NCI-H1417 (cell line): ENCODE measurements at places on chromosomes 3 and 15.

GRCh38 chr3:14130707-14131106 lies 5.9 kb downstream of the TMEM43 start:
- no peak for DNase-seq

DNA sequence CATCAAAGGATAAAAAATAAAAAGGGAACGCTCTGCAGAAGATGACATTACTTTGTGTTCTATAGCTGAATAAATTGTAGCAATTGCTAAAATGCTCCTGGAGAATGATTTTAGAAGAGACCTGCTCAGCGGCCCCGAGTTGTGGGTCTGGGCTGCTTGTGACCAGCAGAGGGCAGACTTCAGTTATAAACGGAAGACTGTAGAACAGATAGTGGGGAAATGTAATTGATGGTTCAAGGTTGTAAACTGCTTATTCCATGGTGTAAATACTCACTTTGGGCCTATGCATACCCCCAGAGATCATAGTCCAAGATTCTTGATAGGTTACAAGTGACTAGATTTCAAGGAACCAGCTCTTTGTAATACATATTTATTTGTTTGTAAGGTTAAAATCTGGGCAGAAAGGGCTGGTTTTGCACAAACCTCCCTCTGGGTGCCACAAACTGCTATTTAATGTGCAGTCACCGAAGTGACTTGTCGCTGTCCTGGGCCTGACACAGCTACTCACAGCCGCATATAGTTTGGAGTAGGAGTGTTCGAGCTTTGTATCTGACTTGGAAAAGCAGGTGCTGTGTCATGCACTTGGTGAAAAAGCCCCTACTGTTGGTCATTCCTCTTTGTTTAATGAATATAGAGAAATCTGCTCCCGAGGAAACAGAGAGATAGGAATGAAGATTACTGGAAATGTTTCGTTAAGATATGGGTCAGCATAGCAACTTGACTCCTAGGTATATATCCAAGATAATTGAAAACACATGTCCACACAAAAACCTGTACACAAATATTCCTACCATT lies 34.7 kb upstream of the NDUFB4 start:
- peak; percentile 68 for DNase-seq

- DNase-seq = no peak
Observed at GRCh38 chr3:191401775-191402357, 59.1 kb upstream of the PYDC2 start.

GRCh38 chr3:191005790-191006189 lies 143.3 kb upstream of the GMNC start:
- DNase-seq = no peak

- DNase-seq = no peak
Observed at GRCh38 chr3:101102678-101103296, 109.6 kb upstream of the ABI3BP start.

DNA sequence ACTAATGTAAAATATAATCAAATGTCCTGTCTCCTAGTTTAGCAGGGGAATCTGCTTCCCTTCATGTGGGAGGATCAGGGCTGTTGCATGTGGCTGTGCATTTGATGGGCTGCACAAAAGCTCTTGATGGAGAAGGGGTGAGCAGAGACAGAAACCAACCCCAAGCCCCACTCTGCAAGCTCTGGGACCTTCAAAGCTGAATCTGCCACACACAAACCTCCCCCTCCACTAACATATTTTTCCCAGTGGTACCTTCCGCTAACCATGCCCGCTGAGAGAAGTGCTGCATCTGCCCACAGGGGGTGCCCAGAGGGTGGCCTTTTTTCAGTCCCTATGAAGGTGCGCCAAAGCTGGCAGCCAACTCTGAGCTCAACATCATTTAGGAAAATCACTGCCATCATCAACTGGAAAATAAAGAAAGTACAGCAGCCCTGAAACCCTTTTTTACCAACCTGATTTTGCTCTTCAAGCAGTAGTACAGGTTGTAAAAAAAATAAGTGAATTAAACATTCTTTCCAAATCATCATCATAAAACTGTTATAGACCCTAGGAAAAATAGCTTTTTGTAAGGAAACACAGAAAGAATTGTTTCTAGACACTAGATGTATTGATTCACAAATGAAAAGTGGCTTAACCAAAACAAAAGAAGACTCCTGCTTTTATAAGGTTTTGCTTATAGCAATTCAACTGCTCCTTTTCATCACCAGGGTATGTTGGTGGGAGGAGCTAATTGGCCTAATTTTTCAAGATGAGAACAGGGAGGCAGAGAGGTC lies 97.0 kb downstream of the HHLA2 start:
- DNase-seq = peak; percentile 15

DNA sequence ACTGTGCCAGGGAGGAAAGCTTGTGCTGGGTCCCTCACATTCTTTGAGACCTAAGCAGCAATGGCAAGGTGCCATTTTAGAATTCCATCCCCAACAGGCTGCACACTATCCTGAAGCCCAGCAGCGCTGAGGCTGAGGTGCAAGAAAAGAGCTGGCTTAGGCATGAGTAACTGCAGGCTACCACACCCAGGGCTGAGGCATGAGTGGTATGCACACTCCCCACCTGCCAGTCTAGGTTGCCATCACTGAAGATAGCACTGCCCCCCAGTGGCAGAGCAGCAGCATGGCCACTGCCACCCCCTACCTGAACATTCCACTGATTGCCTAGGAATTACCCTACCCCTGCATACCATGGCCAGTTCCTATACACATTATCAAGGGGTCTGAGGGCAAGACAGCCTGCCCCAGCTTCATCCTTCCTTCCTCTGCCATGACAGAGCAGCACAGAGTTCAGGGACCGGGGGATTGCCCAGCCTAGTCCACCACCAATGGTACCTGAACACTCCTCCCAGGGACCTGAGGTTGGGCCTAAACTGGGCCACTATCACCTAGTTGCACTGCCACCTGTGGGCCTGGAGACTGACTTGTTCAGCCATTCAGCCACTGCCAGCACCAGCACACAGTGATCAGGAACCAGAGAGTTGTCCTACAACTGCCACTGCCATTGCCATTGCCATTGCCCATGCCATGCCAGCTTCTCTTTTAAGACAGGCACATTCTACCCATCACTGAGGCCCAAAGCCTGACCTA lies 129.8 kb downstream of the SATB1 start:
- no peak for DNase-seq

GRCh38 chr3:197782230-197782629 lies 8.8 kb upstream of the LRCH3 start:
- DNase-seq = no peak

DNA sequence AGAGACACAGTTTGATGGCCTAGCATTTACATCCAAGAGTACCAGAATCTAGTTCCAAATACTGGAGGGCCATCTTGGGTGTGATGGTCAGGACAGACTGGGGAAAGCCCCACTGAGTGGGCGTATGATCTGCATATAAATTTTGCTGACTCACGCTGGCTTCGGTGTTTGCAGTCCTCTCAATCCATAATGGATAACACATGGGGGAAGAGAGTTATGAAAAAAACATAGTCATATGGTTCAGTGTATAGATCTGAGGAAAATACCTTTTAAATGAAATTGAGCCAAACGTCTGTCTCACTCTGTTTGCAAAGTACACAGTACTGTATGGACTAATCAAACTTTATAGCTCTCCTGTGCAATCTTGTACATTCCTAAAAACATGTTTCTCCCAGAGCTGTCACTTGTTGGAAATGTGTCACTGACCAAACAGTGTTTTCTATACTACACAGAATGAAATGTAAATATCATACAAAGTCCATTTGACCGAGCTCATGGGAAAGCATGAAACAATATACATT lies 125.3 kb upstream of the THBS1 start:
- no peak for DNase-seq

DNA sequence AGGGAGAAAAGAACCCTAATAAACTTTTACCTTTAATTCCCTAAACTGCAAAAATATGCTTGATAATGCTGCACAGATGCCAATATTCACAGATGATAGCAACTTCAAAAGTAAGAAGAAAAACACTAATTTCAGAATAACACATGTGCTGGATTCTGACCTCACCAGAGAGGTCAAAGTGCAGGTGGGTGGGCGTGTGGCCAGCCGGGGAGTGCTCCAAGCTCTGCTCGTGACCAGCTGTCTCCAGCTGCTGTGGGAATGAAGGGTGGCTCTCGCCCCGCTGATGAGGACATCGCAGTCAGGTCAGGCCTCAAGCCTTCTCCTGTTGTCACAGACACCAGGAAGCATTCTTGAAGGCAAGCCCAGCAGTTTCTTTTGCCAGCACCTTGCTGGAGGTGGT lies 57.1 kb downstream of the ADAMTS17 start:
- no peak for DNase-seq

DNA sequence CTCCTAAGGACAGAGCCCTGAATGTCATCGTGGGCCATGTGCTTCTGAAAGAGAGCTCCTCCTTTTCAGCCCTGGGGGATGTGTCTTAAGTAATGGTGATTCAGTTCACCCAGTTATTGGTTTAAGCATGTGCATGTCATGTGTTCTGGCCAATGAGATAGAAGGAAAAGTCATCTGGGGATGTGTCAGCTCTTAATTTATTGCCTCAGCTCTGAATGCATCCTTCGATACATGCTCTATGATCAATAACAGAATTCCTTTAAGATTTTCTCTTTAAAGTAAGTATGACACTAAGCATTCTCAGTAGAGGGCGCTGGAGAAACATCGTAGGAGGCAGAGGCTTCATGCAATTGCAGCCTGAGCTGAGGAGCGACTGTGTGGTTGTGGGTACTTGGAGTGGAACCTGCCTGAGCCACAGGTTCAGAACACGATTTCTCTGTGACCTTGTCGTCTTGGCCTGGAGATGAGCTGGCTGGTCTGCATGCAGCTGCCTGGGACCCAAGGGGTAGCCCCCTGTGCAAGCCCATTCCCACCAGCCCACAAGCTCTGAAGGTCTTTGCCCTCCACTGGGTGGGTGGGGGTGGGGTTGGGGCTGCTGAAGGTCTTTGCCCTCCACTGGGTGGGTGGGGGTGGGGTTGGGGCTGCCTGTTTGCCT lies 69.5 kb downstream of the C3orf38 start:
- DNase-seq = peak; percentile 61

- no peak for DNase-seq
Observed at GRCh38 chr3:185521349-185522138, 22.7 kb upstream of the TMEM41A start.

DNA sequence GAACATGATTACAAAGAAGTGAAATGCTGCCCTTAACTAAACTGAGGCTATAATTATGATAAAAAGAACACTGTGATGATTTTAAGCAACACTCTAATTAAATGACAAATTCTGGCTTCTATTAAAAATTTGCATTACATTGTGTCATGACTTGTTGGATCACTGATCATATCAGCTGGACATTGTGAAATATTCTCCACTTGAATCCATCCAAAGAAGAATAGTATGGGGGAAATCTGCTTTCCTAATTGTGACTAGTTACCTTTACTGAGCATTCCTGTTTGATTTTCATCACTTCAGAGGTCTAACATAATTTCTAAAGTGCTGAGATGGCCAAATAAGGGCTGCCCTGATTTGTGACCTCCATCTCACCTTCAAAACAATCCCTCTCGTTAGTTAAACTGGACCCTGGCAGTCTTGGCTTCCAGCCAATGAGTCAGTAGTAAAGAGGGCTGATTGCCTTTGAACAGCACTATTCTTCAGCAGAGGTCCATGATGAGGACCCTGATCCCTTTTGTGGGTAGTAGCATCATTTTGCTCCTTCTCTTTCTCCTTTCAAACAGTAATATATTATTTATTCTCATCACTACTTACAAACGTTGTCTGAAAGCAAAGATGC lies 53.5 kb upstream of the LEKR1 start:
- no peak for DNase-seq

- no peak for DNase-seq
Observed at GRCh38 chr3:184868477-184868876, 56.5 kb downstream of the VPS8 start.

DNA sequence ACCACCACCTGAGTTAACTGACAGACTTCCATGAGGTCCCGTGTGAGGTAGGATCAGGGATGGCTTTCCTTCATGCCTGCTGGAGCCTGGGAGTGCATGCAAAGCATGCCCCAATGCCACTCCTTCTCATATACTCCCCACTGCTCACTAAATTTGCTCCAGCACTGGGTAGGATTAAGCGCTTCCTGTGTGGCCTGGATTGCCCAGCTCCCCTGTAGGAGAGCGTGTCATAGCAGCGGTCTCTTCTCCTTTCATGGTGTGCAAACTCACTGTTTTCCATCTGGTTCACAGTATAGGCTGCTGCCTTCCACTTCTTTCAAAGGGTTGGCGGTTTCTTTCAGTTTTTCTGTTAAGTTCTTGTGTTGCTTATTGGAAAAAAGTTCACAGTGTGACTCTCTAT lies 34.1 kb upstream of the ABI3BP start:
- DNase-seq = no peak

- DNase-seq = no peak
Observed at GRCh38 chr3:89606151-89606550, 498.7 kb downstream of the EPHA3 start.
